Spleen (tissue), 13 donors: ENCODE measurements at places on chromosomes 3 and 15. TPM values are rescaled to one million over a fixed set of nuclear protein-coding genes. Genes with fewer than 3 reads are reported as not detected.

DNA sequence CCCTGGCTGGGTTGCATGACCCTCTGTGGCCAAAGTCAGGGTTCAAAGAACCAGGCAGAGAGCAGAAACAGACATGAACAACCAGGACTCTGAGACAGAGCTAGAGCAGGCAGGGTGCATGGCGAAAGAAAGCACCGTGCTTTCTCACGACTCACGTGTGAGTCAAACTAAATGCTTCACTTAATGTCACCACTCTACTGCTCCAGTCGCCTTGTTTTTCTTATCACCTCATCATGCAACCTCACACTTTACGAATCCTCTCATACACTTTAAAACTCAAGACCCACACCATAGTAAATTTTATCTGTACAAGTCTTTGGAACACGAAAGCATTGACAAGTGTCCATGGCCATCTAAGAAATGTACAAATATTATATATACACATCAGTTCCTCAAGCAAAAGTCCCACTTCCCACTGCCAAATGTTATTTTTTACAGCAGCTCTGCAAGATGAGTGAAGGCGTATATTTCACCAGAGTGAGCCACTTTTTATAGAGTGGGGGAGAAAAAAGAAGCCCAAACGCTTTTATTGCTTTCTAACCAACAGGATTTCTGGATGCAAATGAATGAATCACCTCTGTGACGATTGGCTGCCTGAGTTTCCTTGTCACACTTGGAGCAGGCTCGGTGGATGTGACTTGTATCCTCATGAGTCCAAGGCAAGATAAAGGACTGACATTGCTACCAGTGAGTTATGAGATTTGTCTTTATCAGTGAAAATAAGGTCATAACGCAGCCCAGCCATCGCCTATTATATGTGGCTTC lies 16.0 kb upstream of the MEGF11 start:
- no peaks in the 10 kb centered on the region for H3K36me3 ChIP-seq
- H3K4me3 ChIP-seq: no peak overlapping the region
- no peak overlapping the region for H3K27ac ChIP-seq

GRCh38 chr3:177578488-177578887 lies 381.2 kb upstream of the TBL1XR1 start:
- H3K27me3 ChIP-seq: no peaks in the 10 kb centered on the region
- no peaks in the 10 kb centered on the region for H3K4me1 ChIP-seq
- H3K36me3 ChIP-seq: no peaks in the 10 kb centered on the region
- H3K27ac ChIP-seq: no peak overlapping the region
- no peak for DNase-seq

DNA sequence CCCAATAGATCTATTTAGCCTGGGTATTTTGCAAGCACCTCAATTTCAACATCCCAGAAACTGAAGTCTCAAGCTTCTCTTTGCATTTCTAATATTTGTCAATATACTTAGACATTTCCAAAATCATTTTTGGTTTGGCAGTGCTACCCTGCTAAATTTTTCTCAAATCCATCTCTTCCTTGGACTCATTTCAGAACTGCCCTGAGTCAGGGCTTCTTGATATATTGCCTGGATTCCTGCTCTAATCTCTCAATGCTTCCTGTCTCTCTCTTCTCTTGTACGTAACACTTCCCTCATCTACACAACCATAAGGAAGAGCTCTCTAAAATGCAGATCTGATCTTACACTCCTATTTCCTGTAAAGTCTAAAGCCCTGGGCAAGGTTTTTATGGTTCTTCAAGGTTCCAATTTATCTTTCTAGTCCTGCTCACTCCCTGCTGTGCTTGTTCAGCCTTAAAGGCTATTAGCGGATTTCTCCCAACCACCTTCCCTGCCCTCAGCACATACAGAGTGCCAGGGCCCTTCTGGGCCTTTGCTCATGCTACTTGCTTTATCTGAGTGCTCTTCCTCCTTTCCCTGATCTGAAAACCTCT lies 53.0 kb upstream of the MME start:
- no peaks in the 10 kb centered on the region for H3K36me3 ChIP-seq
- H3K27me3 ChIP-seq: no peaks in the 10 kb centered on the region
- H3K27ac ChIP-seq: peak overlapping the region; percentile 44
- no peak for DNase-seq
- peaks cover 21% of the 10 kb centered on the region for H3K4me1 ChIP-seq

GRCh38 chr3:161691677-161692076 lies 195.1 kb downstream of the OTOL1 start:
- H3K27me3 ChIP-seq: no peaks in the 10 kb centered on the region
- no peak for DNase-seq
- no peak overlapping the region for H3K27ac ChIP-seq
- no peaks in the 10 kb centered on the region for H3K4me1 ChIP-seq
- no peaks in the 10 kb centered on the region for H3K36me3 ChIP-seq

DNA sequence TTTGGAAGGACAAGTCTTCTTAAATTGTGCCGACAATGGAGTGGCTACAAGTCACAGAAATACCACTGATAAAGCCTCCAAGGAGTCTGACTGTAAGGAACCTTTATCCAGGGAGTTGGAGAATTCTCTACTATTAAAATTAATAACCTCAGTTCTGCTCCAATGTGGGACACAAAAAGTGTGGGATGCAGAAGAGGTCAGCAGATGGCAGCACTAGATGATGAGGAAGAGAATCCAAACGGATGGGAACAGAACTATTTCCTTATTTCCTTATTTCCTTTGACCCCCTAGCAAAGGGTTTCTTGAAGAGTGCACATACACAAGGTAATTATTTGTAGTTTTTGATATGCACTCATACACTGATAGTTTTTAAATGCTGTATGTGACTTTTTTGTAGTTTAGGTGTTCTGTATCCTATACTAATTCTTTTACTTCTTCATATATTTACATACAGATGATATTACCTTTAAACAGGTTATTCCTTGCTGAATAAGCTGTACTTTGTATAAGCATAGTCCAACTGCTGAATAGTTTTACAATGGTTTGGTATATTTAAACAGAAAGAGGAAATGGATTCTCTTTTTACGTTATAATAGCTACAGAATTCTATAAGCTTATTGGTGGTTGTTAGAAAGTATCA lies 25.6 kb upstream of the NLGN1 start:
- no peak for DNase-seq
- H3K36me3 ChIP-seq: no peaks in the 10 kb centered on the region
- no peak overlapping the region for H3K27ac ChIP-seq
- no peaks in the 10 kb centered on the region for H3K4me1 ChIP-seq
- no peaks in the 10 kb centered on the region for H3K27me3 ChIP-seq
- no peak overlapping the region for H3K4me3 ChIP-seq

GRCh38 chr3:67783281-67784250 lies 129.2 kb upstream of the SUCLG2 start:
- no peak overlapping the region for H3K4me3 ChIP-seq
- DNase-seq: no peak
- no peaks in the 10 kb centered on the region for H3K4me1 ChIP-seq
- no peaks in the 10 kb centered on the region for H3K27me3 ChIP-seq

DNA sequence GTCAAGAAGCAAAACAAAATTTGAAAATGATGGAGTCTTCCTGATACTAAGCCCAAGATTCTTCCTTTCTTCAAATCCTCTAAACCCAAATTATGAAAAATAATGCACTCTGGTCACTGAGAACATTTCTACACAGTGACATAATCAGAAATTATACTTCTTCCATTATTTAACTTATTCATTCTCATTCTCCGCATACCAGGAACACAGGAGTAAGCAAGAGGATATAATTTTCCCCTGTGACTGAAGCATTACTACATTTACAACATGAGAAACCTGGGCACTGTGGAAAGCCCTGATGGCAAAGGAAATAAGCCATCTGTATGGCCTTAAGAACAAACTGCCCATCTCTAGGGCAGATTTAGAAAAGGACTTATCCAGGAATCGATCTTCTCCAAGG lies 47.0 kb downstream of the EXD1 start:
- DNase-seq: no peak
- H3K36me3 ChIP-seq: no peaks in the 10 kb centered on the region
- H3K4me3 ChIP-seq: no peak overlapping the region
- no peaks in the 10 kb centered on the region for H3K4me1 ChIP-seq

DNA sequence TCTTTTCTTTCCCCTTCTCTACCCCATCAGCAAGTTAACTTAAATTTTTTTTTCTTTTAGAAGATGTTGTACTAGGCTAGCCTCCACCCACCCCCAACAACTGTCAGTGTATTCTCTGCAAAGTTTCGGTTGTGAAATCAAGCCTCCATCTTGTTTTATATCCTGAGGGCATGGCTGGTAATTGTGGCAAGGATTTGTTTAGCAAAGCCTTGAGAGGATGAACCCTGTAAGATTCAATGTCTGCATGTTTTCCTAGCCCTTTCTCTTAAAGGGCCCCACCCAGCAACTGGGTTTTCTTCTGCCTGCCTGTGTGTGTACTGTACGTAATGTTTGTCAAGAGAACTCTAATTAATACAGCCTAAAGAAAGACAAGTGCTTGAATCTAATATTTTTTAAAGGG lies 475.3 kb downstream of the FHIT start:
- no peak overlapping the region for H3K4me3 ChIP-seq
- H3K27ac ChIP-seq: no peak overlapping the region
- H3K4me1 ChIP-seq: no peaks in the 10 kb centered on the region
- H3K36me3 ChIP-seq: no peaks in the 10 kb centered on the region
- no peaks in the 10 kb centered on the region for H3K27me3 ChIP-seq
- no peak for DNase-seq

DNA sequence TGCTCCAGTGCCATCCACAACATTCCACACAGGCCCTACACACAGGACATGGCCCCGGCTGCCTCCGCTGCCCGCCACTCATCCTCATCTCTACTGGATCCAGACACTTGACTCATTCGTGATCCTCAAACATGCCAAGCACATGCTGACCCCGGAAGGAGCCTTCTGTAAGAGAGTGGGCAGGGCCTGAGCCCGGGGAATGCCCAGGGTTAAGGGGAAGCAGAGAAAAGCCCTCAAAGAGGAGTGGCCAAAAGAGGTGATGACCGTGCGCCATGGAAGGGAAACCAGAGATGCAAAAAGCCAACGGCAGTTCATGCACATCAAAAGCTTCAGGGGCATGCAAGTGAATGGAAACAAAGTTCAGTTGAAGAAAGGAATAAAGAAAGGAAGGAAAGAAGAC lies 46.1 kb downstream of the RFTN1 start:
- H3K4me3 ChIP-seq: no peak overlapping the region
- peaks cover 34% of the 10 kb centered on the region for H3K4me1 ChIP-seq
- peak overlapping the region; percentile 45 for H3K27ac ChIP-seq
- H3K36me3 ChIP-seq: no peaks in the 10 kb centered on the region

- H3K4me1 ChIP-seq: peaks cover 42% of the 10 kb centered on the region
- peaks cover 1% of the 10 kb centered on the region for H3K27me3 ChIP-seq
- no peak for DNase-seq
- H3K4me3 ChIP-seq: no peak overlapping the region
- H3K27ac ChIP-seq: peak overlapping the region; percentile 63
Observed at GRCh38 chr15:70111203-70112073, 13.7 kb upstream of the TLE3 start.

The C2CD4A gene
- not detected for total RNA-seq

The ITGB5 gene
- 91.3 TPM for total RNA-seq

The AQP9 gene
- total RNA-seq: 41.3 TPM

The ISL2 gene
- 0.52 TPM for total RNA-seq
